ENCODE measurements at places on chromosomes 5 and 9.

- no peak for DNase-seq
These were observed 101.7 kb downstream of the ZNF354C start for GRCh38 chr5:179161901-179162300.

GRCh38 chr5:94192658-94193391 lies 425.6 kb downstream of the KIAA0825 start:
- no peak for DNase-seq

DNA sequence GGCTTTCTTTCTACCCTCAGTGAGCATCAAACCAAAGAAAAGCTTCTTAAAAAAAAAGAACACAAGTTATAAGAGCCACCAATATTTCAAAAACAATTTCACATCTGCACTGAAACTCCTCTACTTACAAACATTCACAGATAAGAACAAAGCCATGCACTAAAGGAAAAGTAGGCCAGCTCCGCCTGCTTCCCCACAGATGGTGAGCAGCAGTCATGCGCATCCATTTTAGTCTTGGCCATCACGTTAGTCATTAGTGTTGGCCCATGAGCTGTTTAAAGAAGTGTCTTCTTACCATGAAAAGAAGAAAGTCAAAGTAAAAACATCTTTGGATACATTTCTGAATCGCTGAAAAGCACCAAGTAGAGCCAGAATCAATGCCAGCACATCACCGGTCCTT lies 40.0 kb upstream of the SMIM23 start:
- DNase-seq, result no peak

DNA sequence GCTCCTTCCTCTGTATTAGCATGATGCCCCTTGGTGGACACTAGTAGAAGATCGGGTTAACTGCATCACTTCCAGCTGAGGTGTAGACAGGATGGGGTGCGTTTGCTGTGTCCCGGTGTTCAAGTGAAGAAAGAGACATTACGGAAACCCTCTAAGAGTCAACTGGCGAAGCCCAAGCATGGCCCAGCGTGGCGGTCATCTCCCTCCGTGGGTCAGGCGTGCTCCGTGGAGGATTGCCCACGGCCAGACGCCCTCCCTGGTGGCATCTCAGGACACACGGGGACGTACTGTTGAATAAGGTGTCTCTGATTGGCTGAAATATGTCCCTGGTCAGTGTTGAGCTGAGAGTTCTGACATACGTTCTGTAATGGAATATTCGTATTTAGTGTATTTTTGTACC lies 119.5 kb upstream of the CACNA1B start:
- no peak for DNase-seq
